ENCODE measurements at places on chromosomes 6 and 20.

GRCh38 chr20:63037669-63038268 is 31.0 kb upstream of the BHLHE23 start:
- no peak for DNase-seq
- H3K36me3 ChIP-seq: no peaks in the 10 kb centered on the region
- H3K27ac ChIP-seq: no peak overlapping the region
- no peaks in the 10 kb centered on the region for H3K4me1 ChIP-seq

DNA sequence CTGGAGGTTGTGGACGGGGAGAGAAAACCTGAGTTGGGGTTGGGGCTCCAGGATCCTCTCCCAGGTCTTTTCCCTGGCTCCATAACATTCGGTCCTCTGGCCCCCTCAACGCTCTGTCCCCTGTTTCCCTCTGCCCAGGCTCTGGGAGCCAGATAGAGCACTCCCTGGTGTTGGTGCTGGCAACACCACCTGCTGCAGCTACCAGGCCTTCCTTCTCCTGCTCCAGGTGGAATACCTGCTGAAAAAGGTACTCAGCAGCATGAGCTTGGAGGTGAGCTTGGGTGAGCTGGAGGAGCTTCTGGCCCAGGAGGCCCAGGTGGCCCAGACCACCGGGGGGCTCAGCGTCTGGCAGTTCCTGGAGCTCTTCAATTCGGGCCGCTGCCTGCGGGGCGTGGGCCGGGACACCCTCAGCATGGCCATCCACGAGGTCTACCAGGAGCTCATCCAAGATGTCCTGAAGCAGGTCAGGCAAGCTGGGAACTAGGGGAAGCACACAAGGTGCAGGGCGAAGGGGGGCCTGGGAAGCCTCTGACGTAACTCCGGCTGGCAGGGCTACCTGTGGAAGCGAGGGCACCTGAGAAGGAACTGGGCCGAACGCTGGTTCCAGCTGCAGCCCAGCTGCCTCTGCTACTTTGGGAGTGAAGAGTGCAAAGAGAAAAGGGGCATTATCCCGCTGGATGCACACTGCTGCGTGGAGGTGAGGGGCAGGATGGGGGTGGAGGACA is 14.6 kb downstream of the DEF6 start:
- no peaks in the 10 kb centered on the region for H3K27me3 ChIP-seq
- H3K27ac ChIP-seq: no peak overlapping the region
- no peaks in the 10 kb centered on the region for H3K4me1 ChIP-seq
- no peak overlapping the region for H3K4me3 ChIP-seq

- no peaks in the 10 kb centered on the region for H3K4me1 ChIP-seq
- H3K27ac ChIP-seq: no peak overlapping the region
- no peak overlapping the region for H3K4me3 ChIP-seq
- no peaks in the 10 kb centered on the region for H3K36me3 ChIP-seq
- H3K27me3 ChIP-seq: no peaks in the 10 kb centered on the region
These were observed 8.6 kb upstream of the LBP start for GRCh38 chr20:38337561-38338140.

DNA sequence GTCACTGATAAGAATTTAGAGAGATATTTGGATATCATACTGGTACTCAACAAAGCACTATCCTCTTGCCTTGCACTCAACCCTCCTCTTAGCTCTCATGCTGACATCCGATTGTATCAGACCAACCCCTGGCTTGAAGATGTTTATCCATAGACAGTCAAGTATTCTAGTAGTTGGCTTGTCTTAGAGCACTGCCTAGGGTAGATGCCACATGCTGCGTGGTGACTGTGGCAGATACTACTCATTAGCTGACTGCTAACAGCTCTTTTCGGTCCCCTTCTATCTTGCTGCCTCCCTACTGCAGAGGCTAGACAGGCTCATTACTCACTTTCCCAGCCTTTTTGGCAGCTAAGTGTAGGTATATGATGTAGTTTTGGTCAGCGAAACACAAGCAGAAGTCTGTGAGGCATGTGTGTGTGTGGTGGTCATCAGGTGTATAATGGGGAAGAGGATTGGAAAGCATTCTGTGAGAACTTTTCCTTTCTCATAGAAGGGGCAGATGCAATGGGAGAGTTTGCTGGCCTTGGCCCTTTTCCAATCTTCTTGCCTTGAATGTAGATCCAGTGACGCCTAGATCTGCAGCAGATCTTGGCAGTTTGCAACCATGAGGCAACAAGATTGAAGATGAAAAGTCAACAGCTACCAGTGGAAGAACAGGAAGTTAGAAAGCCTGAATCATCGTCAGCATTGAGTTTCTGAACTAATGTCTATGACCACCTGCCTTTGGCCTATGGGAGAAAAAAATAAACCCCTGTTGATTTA is 4.4 kb upstream of the IFNGR1 start:
- DNase-seq: no peak
- peaks cover 8% of the 10 kb centered on the region for H3K4me1 ChIP-seq
- no peak overlapping the region for H3K27ac ChIP-seq
- no peaks in the 10 kb centered on the region for H3K27me3 ChIP-seq

DNA sequence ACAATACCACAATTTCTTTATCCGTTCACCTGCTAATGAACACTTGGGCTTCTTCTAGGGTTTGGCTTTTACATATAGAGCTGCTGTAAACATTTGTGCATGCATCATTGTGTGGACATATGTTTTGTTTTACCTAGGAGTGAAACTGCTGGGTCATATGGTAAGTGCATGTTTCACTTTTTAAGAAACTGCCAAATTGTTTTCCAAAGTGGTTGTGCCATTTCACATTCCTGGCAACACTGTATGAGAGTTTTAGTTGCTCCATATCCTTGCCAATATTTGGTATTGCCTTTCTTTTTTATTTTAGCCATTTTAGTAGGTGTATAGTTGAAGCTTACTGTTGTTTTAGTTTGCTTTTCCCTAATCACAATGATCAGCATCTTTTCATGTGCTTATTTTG is 14.1 kb upstream of the RPN2 start:
- no peak overlapping the region for H3K27ac ChIP-seq
- H3K4me3 ChIP-seq: no peak overlapping the region
- H3K36me3 ChIP-seq: no peaks in the 10 kb centered on the region
- no peaks in the 10 kb centered on the region for H3K4me1 ChIP-seq
- DNase-seq: no peak

DNA sequence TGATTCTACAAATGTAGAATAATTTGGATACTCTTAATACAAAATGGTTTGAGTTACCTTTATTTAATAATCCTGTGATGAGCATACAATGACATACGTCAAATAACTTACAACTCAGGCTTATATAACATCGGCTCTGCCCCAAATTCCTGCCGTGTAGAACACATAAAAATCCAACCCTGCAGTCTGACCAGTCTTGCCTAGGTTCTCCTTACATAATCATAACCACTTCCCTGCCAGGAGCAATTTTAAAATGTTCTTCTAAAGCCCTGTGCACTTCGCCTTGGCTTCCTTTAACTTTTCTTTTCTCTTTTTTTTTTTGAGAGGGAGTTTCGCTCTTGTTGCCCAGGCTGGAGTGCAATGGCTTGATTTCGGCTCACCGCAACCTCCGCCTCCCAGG is 16.2 kb upstream of the IER3 start:
- no peak overlapping the region for H3K4me3 ChIP-seq
- no peak for DNase-seq
- peaks cover 82% of the 10 kb centered on the region for H3K4me1 ChIP-seq
- H3K27ac ChIP-seq: no peak overlapping the region

DNA sequence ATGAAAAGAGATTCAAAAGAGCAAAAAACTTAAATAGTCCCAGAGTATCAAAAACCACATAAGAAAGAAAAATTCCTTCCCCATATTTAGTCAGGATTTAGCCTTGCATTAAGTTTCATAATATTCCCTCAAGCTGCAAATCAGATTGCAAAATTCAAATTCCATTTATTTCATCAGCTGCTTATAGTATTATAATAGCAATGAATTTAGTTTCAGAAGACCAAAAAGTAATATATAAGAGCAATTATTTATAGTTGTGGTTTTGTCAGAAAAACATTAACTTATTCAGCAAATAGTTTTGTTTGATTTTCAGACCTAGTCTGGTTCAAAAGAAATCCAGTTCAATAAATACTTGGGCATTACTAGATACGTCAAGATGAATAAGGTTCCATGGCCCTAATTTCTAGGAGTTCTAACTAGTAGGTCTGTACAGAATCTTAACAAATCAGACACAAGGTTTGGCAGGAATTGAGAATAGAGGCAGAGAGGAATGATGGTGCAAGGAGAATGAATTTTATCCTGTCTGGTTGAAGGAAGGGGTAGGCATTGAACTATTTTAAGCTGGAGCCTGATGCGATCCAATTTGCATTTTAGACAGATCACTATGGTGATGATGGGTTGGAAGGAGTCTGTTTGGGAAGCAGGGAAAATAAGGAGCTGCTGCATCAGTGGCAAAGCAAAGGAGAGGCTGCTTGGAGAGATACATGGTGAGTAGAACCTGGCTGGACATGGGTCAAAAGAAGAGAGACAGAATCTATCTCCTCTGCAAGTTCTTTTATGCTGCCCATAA is 163.9 kb upstream of the STXBP5 start:
- no peak overlapping the region for H3K27ac ChIP-seq
- no peak overlapping the region for H3K4me3 ChIP-seq
- H3K4me1 ChIP-seq: no peaks in the 10 kb centered on the region
- H3K36me3 ChIP-seq: no peaks in the 10 kb centered on the region
- no peak for DNase-seq
- H3K27me3 ChIP-seq: no peaks in the 10 kb centered on the region

- no peaks in the 10 kb centered on the region for H3K36me3 ChIP-seq
- no peak for DNase-seq
- H3K4me3 ChIP-seq: no peak overlapping the region
- no peak overlapping the region for H3K27ac ChIP-seq
These were observed 19.1 kb downstream of the OLIG3 start for GRCh38 chr6:137475103-137475502.

DNA sequence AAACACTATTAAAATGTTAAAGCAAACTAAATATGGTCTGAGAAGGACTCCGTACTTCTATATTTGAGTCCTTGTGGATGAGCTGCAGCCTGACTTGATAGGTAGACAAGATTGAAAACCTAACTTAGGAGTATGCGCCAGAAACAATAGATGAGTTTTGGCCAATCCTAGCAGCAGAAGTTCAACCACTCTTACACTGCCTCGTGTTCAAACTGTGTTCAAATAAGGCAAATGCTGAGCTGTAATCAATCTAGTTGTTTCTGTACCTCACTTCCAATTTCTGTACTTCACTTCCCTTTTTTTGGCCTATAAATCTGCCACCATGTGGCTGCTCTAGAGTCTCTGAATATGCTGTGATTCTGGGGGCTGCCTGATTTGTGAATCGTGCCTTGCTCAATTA is 13.2 kb upstream of the SERINC1 start:
- no peaks in the 10 kb centered on the region for H3K27me3 ChIP-seq
- no peak overlapping the region for H3K27ac ChIP-seq
- no peak for DNase-seq
- H3K4me1 ChIP-seq: no peaks in the 10 kb centered on the region
- H3K36me3 ChIP-seq: no peaks in the 10 kb centered on the region

- no peaks in the 10 kb centered on the region for H3K27me3 ChIP-seq
- H3K36me3 ChIP-seq: no peaks in the 10 kb centered on the region
- DNase-seq: no peak
- no peak overlapping the region for H3K4me3 ChIP-seq
These were observed 154.0 kb upstream of the LAMP5 start for GRCh38 chr20:9360431-9360830.

GRCh38 chr6:124478906-124479305 is 483.3 kb upstream of the RNF217 start:
- H3K4me3 ChIP-seq: no peak overlapping the region

DNA sequence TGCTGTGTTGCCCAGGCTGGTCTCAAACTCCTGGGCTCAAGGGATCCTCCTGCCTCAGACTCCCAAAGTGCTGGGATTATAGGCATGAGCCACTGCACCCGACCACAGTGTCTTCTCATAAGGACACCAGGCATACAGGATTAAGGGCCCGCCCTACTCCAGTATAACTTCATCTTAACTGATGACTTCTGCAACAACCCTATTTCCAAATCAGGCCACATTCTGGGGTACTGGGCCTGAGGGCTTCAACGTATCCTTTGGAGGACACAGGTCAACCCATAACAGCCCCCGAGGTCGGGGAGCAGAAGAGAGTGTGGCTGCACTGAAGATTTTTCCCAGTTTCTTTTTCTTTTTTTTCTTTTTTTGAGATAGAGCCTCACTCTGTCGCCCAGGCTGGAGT is 39.7 kb downstream of the SUN5 start:
- H3K27ac ChIP-seq: no peak overlapping the region
- H3K4me1 ChIP-seq: no peaks in the 10 kb centered on the region
- H3K27me3 ChIP-seq: no peaks in the 10 kb centered on the region
- H3K36me3 ChIP-seq: no peaks in the 10 kb centered on the region
- no peak for DNase-seq

GRCh38 chr6:148146717-148147462 is 195.7 kb upstream of the SASH1 start:
- no peaks in the 10 kb centered on the region for H3K36me3 ChIP-seq
- no peaks in the 10 kb centered on the region for H3K27me3 ChIP-seq
- peak; percentile 13 for DNase-seq
- H3K27ac ChIP-seq: peak overlapping the region; percentile 4

GRCh38 chr20:46770330-46771194 is 61.1 kb downstream of the SLC2A10 start:
- no peak overlapping the region for H3K4me3 ChIP-seq
- H3K27ac ChIP-seq: no peak overlapping the region
- H3K27me3 ChIP-seq: peaks cover 9% of the 10 kb centered on the region
- H3K4me1 ChIP-seq: 0 out of 2 replicates have a peak, but pooled peaks cover 4% of the 10 kb centered on the region

GRCh38 chr20:6925744-6926278 is 158.3 kb downstream of the BMP2 start:
- no peak overlapping the region for H3K27ac ChIP-seq
- DNase-seq: no peak
- H3K27me3 ChIP-seq: no peaks in the 10 kb centered on the region
- no peak overlapping the region for H3K4me3 ChIP-seq
- no peaks in the 10 kb centered on the region for H3K4me1 ChIP-seq

DNA sequence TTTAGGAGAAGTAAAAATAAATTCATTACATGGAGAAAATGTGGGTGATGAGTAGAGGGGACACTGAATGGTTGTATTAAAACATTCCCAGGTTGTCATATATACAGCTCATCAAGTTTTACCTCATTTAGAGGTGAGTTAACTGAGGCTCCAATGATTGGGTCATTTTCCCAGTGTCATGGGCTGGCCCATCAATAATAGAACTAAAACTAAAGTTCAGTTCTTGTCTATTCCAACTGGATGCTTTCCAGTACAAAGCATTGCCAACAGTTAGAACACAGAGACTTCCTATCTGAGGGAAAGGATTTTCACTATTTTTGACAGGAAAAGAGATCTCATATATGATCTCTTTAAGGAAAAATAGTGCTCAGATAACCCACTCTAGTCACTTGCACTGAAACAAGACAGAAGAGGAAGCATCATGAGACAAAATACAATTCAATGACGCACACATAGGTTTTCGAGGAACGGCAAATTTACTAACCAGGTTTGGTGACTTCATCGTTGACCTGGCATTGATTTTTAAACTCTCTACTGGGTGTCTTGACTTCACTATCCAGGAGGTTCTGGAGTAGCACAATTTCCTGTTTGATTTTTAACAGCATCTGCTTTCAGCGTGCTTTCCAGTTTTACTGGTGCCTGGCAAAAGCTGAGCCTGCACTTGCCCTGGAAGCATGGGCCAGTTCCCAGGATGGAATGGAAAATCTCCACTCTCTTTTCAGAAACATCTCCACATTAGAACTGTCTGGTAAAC is 195.5 kb upstream of the FBXL4 start:
- H3K4me1 ChIP-seq: no peaks in the 10 kb centered on the region
- H3K27me3 ChIP-seq: no peaks in the 10 kb centered on the region
- no peak for DNase-seq
- H3K27ac ChIP-seq: no peak overlapping the region

GRCh38 chr20:6698723-6699122 is 68.8 kb upstream of the BMP2 start:
- H3K4me3 ChIP-seq: no peak overlapping the region
- DNase-seq: no peak
- no peak overlapping the region for H3K27ac ChIP-seq
- no peaks in the 10 kb centered on the region for H3K27me3 ChIP-seq
